A549 treated with DMSO at 1 μM for 4 hours (cell line): ENCODE measurements at places on chromosomes 1 and 21. TPM values are rescaled to one million over a fixed set of nuclear protein-coding genes. Genes with fewer than 3 reads are reported as not detected.

KRTAP15-1 gene
- not detected in 5 replicates for total RNA-seq

TRIM46 gene
- 1.3 to 1.8 TPM (median 1.4 TPM) in 5 replicates for total RNA-seq

HPDL gene
- 4.2 to 5.7 TPM (median 4.3 TPM) in 5 replicates for total RNA-seq

C1orf141 gene
- not detected in 5 replicates for total RNA-seq

KTI12 gene
- total RNA-seq, result 17.0 to 20.1 TPM (median 18.4 TPM) in 5 replicates

PLEKHA6 gene
- total RNA-seq, result 21.1 to 30.6 TPM (median 26.1 TPM) in 5 replicates

RBP7 gene
- 4.9 to 6.4 TPM (median 5.6 TPM) in 5 replicates for total RNA-seq
